Right lobe of liver (tissue), 6 donors: ENCODE measurements at places on chromosomes 12 and 14. TPM values are rescaled to one million over a fixed set of nuclear protein-coding genes. Genes with fewer than 3 reads are reported as not detected.

- DNase-seq, result peak; percentile 88
Observed at GRCh38 chr12:132593938-132594358, 16.4 kb downstream of the LRCOL1 start.

The CCDC177 gene
- 0.07 TPM for total RNA-seq

GRCh38 chr14:104892531-104893434 lies 27.7 kb downstream of the CEP170B start:
- H3K27me3 ChIP-seq, result no peaks in the 10 kb centered on the region
- no peak overlapping the region for H3K27ac ChIP-seq
- no peaks in the 10 kb centered on the region for H3K36me3 ChIP-seq
- no peak overlapping the region for H3K4me3 ChIP-seq
- no peak for DNase-seq

DNA sequence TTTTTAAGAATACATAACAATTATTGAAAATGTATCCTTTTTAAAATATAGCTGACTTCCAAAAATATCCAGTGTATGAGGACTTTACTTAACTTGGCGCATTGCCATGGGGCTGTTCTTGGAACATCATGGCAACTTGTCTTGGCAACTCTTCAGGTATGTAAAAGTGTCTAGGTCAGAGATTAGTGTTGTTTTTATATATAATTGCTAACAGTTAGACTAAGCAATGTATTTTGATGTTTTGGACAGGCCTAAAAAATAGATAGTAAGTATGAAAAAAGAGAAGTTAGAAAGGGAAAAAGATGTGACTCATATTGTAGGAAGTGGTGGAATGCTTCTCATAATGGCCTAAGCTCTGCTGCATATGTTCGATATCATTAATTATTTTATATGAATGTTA lies 70.9 kb downstream of the MON2 start:
- peaks cover 20% of the 10 kb centered on the region for H3K4me1 ChIP-seq
- H3K4me3 ChIP-seq, result no peak overlapping the region
- DNase-seq, result peak; percentile 52

The TAMALIN gene
- total RNA-seq, result 3.9 TPM
